Activated CD4-positive, alpha-beta T cell treated with anti-CD3 and anti-CD28 coated beads for 36 hours (primary cell): ENCODE measurements at places on chromosomes 12 and 14.

- DNase-seq: no peak
These were observed 415.9 kb downstream of the NELL2 start for GRCh38 chr12:44460261-44460660.

GRCh38 chr14:70004791-70005190, 125.6 kb downstream of the SMOC1 start:
- DNase-seq: no peak

- DNase-seq: no peak
These were observed 295.6 kb downstream of the DPF3 start for GRCh38 chr14:72598306-72598705.

DNA sequence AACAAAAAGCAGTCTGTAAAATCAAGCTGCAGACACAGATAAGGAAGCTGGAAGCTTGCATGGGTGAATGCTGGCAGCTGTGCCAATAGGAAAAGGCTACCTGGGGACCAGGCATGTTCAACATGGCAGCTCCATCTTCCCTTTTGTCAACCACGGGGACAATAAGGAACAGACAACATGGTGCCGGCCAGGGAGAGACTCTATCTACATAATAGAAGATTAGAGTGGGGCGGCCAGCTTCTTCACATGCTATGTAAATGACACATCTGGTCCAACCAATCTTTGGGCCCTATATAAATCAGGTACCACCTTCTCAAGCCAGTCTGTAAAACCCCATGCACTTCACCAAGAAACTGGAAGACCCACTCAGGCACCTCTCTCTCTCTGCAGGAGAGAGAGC, 157.6 kb downstream of the SUDS3 start:
- DNase-seq: no peak

DNA sequence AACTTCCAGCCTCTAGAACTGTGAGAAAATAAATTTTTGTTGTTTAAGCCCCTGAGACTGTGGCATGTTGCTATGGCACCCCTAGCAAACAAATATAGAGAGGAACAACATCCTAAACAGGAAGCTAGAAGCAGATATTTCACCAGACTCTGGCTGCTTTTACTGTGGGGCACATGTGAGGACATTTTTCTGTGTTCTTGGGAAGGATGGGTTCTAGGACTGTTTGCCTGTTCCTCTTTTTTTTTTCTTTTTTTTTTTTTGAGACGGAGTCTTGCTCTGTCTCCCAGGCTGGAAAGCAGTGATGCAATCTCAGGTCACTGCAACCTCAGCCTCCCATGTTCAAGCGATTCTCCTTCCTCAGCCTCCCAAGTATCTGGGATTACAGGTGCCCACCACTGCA, 4.2 kb upstream of the HRK start:
- DNase-seq: no peak

GRCh38 chr12:12720052-12720451, 2.9 kb downstream of the CDKN1B start:
- no peak for DNase-seq

- no peak for DNase-seq
These were observed 102.9 kb downstream of the DPF3 start for GRCh38 chr14:72790887-72791566.

GRCh38 chr12:87217491-87217890, 811.7 kb downstream of the C12orf50 start:
- DNase-seq: no peak

- DNase-seq: no peak
These were observed 14.5 kb downstream of the FOXG1 start for GRCh38 chr14:28780843-28781820.
